ENCODE measurements at places on chromosomes 1 and 21. TPM values are rescaled to one million over a fixed set of nuclear protein-coding genes. Genes with fewer than 3 reads are reported as not detected.

FALEC gene
- total RNA-seq = not detected

KCNE1 gene
- 0.14 TPM for total RNA-seq

FMO3 gene
- total RNA-seq = 0.37 TPM

NRAS gene
- total RNA-seq = 96.6 TPM

GBP7 gene
- not detected for total RNA-seq

FMO2 gene
- 0.05 TPM for total RNA-seq

TMEM61 gene
- total RNA-seq = not detected

EDARADD gene
- total RNA-seq = not detected

MAP10 gene
- total RNA-seq = 1.2 TPM

IL22RA1 gene
- total RNA-seq = not detected

APP gene
- 1,370 TPM for total RNA-seq

COL9A2 gene
- 1.2 TPM for total RNA-seq

NAV1 gene
- total RNA-seq = 27.0 TPM
